ENCODE measurements at places on chromosomes 3 and 15.

- H3K36me3 ChIP-seq, result no peaks in the 10 kb centered on the region
- DNase-seq, result no peak
- H3K27me3 ChIP-seq, result peaks cover 23% of the 10 kb centered on the region
- H3K4me1 ChIP-seq, result no peaks in the 10 kb centered on the region
Measured at GRCh38 chr15:75712668-75713337, at the start of gene CSPG4. Gene CSPG4, minus strand, starts transcription at chr15:75712848. Its CDS starts 93 bp downstream, at chr15:75712755.

DNA sequence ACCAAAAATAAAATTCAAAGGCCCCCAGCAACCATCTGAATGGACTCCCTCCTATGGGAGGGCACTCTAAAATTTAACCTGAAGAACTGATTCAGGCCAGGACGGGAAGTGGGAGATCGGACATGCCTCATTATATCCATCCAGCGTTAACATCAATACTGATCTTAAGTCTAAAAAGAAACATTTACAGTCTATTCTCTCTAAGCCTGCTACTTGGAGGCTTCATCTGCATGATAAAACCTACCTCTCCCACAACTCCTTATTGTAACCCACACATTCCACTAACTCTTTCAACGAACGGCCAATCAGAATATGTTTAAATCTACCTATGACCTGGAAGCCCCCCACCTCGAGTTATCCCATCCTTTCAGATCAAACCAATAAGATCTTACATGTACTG lies 68.4 kb downstream of the HERC1 start:
- no peak overlapping the region for H3K27ac ChIP-seq
- peaks cover 8% of the 10 kb centered on the region for H3K36me3 ChIP-seq
- no peaks in the 10 kb centered on the region for H3K27me3 ChIP-seq
- peaks cover 45% of the 10 kb centered on the region for H3K4me1 ChIP-seq

DNA sequence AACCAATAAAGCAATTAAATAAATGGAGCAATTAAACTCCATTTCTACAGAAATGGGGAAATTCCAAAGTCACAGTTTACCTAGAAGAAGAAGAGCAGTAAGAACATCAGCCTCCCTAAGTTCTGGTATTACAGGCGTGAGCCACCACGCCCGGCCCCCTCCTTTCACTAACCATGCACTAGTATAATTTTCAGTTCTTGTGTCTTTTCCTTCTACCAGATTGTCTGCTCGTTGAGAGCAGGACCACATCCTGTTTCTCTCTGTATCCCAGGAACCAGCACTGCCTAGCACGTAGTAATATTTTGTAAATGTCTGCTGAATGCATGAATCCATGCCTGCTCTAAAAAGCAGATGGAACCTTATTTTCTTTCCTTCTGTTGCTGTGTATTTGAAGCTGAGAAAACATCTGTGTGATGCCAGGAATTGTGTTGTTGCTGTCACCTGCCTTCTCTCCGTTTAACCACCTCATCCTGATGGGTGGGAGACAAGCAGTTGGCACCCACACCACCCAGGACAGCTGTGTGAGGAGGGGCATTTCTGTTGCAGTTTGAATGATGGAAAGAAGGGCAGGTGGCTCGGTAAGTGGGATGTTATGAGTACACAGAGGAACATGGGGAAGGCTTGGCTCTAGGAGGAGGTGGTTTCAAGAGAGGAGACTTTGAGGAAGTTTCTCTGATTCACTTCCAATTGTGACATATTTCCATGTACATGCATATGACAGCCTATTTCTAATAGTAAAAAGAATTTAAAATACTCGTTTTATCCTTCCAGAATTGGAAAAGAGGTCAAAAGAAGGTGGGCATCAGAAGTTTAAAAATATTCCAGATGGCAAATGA lies 30.1 kb downstream of the PXYLP1 start:
- H3K27ac ChIP-seq, result peak overlapping the region; percentile 60
- H3K4me3 ChIP-seq, result peak overlapping the region; percentile 50
- peak; percentile 60 for DNase-seq
- peaks cover 79% of the 10 kb centered on the region for H3K4me1 ChIP-seq
- H3K27me3 ChIP-seq, result no peaks in the 10 kb centered on the region
- H3K36me3 ChIP-seq, result peaks cover 44% of the 10 kb centered on the region

DNA sequence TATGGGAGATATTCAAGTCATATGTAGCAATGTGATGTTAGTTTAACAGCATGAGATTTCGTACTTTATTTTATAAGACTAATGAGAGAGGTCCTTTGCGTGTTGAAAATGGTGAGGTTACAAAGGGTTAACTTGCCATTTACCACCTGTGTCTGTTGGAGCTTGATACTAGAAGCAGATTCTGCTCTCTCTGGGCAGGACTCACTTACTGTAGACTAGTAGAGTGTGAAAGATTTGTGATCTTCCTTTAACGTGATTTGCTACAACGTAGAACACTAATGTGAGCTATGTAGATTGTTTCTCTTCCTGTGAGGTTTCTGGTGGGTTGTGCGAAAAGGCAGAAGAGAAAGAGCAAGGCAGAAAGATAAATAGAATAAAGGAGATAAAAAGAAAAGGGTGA lies 1.1 kb downstream of the TP63 start:
- no peaks in the 10 kb centered on the region for H3K27me3 ChIP-seq
- H3K36me3 ChIP-seq, result peaks cover 2% of the 10 kb centered on the region
- H3K4me1 ChIP-seq, result peaks cover 22% of the 10 kb centered on the region
- H3K4me3 ChIP-seq, result peak overlapping the region; percentile 9

GRCh38 chr3:142947352-142947751 lies 16.1 kb downstream of the PAQR9 start:
- no peak overlapping the region for H3K27ac ChIP-seq
- no peak overlapping the region for H3K4me3 ChIP-seq
- no peaks in the 10 kb centered on the region for H3K36me3 ChIP-seq
- H3K4me1 ChIP-seq, result peaks cover 9% of the 10 kb centered on the region
- H3K27me3 ChIP-seq, result peaks cover 41% of the 10 kb centered on the region
- no peak for DNase-seq

DNA sequence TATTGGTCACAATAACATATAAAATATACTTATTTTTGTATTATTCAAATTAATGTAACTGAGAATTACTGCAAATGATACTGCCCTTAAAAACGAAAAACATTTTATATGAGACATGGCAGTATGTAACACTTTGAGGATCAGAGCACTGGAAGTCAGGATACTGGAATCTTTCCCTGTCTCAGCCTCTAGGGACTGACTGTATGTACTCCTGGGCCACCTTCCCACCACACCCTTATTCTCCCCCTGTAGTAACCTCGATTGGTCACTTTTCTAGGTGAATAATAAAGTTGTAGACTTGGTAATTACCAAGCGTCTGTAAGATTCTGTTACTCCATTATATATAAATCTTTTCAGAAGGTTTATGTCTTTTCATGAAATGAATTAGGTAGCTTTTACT lies 43.0 kb downstream of the LRRC49 start:
- H3K36me3 ChIP-seq, result no peaks in the 10 kb centered on the region
- no peak overlapping the region for H3K27ac ChIP-seq
- DNase-seq, result no peak
- H3K4me3 ChIP-seq, result no peak overlapping the region
- H3K27me3 ChIP-seq, result peaks cover 27% of the 10 kb centered on the region

- peaks cover 42% of the 10 kb centered on the region for H3K4me1 ChIP-seq
- peaks cover 42% of the 10 kb centered on the region for H3K36me3 ChIP-seq
- peak overlapping the region; percentile 80 for H3K27ac ChIP-seq
Measured at GRCh38 chr3:88057630-88058305, 1.0 kb downstream of the CGGBP1 start.

DNA sequence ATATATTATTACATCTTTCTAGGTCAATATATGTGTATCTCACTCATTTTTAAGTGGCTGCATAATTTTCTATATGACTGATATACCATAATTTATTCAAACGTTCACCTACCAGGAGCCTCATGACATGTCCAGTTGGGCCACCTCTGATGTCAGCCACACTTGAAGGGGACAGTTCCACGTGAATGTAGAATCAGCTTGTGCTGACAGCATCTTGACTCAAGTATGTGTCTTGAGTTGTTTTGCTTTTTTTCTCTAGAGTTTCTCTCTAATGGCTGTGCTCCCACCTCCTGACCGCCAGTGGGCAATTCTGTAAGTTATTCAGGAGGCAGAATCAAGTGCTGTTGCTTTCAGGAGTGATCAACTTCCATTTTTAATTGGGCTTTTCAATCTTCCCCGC lies 237.9 kb downstream of the NFKBIZ start:
- H3K36me3 ChIP-seq, result peaks cover 10% of the 10 kb centered on the region
- no peak overlapping the region for H3K4me3 ChIP-seq
- DNase-seq, result no peak
- H3K4me1 ChIP-seq, result peaks cover 39% of the 10 kb centered on the region
- H3K27ac ChIP-seq, result no peak overlapping the region
- H3K27me3 ChIP-seq, result no peaks in the 10 kb centered on the region

- H3K27me3 ChIP-seq, result peaks cover 7% of the 10 kb centered on the region
- no peaks in the 10 kb centered on the region for H3K4me1 ChIP-seq
- no peaks in the 10 kb centered on the region for H3K36me3 ChIP-seq
Measured at GRCh38 chr3:134426660-134427181, 52.5 kb upstream of the AMOTL2 start.

DNA sequence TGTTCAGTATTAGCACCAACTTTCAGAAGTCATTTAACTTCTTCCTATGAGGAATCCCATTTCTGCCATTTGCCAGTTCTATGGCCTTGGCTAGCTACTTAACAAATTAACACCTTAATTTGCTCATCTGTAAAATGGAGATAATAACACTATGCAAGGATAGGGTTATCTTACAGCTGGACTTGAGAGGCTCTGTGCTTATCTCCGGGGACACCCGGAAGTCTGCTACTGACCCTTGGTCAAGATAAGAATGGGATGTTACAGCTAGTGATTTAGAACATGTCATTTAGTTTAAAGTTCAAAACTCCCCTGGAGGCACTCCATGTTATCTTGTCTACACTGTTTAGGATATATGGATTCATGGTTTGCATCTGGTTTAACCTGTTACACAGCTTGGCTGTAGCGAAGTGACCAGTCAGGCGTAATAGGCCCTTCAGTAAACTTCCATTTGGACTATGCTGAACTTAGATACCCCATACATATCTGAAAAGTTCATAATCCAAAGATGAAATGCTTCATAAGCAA lies 156.0 kb upstream of the CD96 start:
- H3K36me3 ChIP-seq, result no peaks in the 10 kb centered on the region
- H3K27me3 ChIP-seq, result peaks cover 10% of the 10 kb centered on the region
- no peak for DNase-seq
- no peak overlapping the region for H3K4me3 ChIP-seq

- no peak for DNase-seq
- H3K4me1 ChIP-seq, result no peaks in the 10 kb centered on the region
- peaks cover under 1% of the 10 kb centered on the region for H3K27me3 ChIP-seq
- no peak overlapping the region for H3K4me3 ChIP-seq
Measured at GRCh38 chr3:40581166-40581565, 56.4 kb downstream of the ZNF621 start.

DNA sequence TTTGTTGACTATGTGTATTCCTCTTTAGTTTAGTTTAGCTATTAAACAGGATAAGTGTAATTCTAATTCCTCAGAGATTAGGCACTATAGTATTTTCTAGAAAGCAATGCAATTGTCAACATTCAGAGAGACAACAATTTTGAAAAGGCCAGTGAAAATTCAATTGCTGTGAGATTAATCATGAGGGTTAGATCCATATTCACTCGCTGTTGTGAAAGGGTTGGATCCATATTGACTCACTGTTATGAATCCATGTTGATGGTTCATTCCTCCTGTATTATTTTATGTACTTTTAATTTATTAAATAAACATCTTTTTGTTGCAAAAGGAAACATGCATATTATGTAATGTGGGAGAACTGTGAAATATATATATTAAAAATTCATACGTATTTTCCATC lies 641 bp downstream of the TRAT1 start:
- peak overlapping the region; percentile 82 for H3K4me3 ChIP-seq
- peaks cover 36% of the 10 kb centered on the region for H3K36me3 ChIP-seq
- peak overlapping the region; percentile 83 for H3K27ac ChIP-seq
- H3K27me3 ChIP-seq, result no peaks in the 10 kb centered on the region

- no peak overlapping the region for H3K27ac ChIP-seq
- no peak for DNase-seq
- no peak overlapping the region for H3K4me3 ChIP-seq
Measured at GRCh38 chr3:192080336-192080735, 619.4 kb downstream of the PYDC2 start.

GRCh38 chr3:86282106-86282787 lies 708.7 kb downstream of the VGLL3 start:
- no peaks in the 10 kb centered on the region for H3K27me3 ChIP-seq
- no peaks in the 10 kb centered on the region for H3K36me3 ChIP-seq
- no peak overlapping the region for H3K27ac ChIP-seq
- no peaks in the 10 kb centered on the region for H3K4me1 ChIP-seq

- H3K4me1 ChIP-seq, result no peaks in the 10 kb centered on the region
- no peaks in the 10 kb centered on the region for H3K27me3 ChIP-seq
- no peak for DNase-seq
- no peak overlapping the region for H3K27ac ChIP-seq
Measured at GRCh38 chr3:178155521-178155920, 380.7 kb upstream of the KCNMB2 start.

GRCh38 chr3:67493808-67494207 lies 160.6 kb downstream of the SUCLG2 start:
- peaks cover 48% of the 10 kb centered on the region for H3K36me3 ChIP-seq
- no peaks in the 10 kb centered on the region for H3K27me3 ChIP-seq
- DNase-seq, result no peak
- peaks cover 5% of the 10 kb centered on the region for H3K4me1 ChIP-seq
- no peak overlapping the region for H3K4me3 ChIP-seq
- H3K27ac ChIP-seq, result no peak overlapping the region

DNA sequence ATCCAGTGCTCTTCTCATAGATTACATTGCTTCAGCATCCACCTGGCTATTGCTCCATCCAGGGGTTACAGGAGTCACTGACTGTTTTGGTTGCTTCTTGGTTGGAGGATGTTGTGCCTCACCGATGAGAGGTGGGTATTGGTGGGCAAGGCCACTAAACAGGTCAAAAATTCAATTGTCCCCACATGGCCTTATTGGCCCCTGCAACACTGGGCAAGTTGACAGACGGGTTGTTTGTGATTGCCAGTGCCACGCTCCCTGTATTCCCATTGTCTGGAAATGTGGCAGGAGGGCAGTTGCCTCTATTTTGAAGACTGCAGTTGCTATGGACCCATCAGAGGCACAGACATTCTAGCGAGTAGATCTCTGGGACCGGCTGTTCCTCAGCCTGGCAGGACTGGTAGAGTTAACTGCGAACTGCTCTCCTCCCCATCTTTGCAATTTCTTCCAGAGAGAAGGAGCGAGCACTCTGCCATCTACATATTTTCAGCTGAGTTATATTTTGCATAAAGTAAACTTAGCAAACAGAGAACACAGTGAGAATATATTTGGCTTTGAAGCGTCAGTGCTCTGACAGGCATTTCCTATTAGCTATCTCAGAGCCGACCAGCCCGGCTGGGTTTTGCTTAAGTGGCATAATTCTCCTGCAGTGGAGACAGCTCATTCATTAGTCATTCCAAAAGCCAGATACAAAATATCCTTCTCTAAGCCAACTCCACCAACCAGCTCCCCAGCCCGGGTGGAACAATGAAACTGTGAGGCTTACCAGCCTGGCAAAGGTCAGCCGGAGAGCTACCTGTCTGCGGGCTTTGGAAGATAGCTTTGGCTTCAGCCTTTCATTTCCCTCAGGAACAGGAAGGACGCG lies 26.0 kb upstream of the MAGEF1 start:
- no peak overlapping the region for H3K4me3 ChIP-seq
- peaks cover 4% of the 10 kb centered on the region for H3K27me3 ChIP-seq
- DNase-seq, result no peak
- no peak overlapping the region for H3K27ac ChIP-seq
- peaks cover 3% of the 10 kb centered on the region for H3K4me1 ChIP-seq

- no peak for DNase-seq
- no peak overlapping the region for H3K27ac ChIP-seq
Measured at GRCh38 chr3:99114565-99115291, 213.2 kb upstream of the DCBLD2 start.

- no peaks in the 10 kb centered on the region for H3K36me3 ChIP-seq
- peaks cover 23% of the 10 kb centered on the region for H3K4me1 ChIP-seq
- peaks cover 66% of the 10 kb centered on the region for H3K27me3 ChIP-seq
- H3K4me3 ChIP-seq, result peak overlapping the region; percentile 18
- no peak overlapping the region for H3K27ac ChIP-seq
Measured at GRCh38 chr15:40925863-40926658, 3.1 kb upstream of the DLL4 start.

All from T-helper 2 cell treated with Interferon-gamma antibody and Interleukin-4, amounts not matched to agents 5 μg/mL and 100 μg/mL, for 36 hours (primary cell).